Activated CD4-positive, alpha-beta T cell treated with anti-CD3 and anti-CD28 coated beads for 48 hours (primary cell): ENCODE measurements at places on chromosomes 2 and 18.

DNA sequence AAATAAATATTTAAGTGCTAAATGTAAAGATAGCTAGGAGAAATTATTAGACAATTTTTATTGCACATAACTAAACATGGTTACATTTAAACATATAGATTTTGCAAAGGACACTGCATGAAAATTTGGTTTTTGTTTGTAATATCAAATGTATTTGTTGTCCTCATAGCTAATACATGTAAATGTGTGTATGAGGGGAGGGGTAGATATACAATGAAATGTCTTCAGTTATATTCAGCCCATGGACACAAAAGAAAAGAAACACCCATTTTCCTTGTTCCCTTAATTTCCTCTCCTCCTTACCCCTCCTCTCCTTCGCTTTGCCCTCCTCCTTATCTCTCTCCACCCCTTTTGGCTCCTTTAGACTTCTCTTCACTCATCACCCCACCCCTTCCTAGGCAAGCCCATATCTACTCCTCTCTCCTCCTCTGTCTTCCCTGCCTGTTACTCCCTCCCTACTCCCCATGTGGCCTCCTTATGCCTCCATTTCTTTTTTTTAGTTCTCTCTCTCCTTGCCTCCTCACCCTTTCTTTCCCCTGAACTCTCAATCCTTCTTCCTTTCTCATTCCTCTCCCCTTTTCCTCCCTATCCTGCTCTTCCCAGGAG lies 1.4 kb downstream of the COL3A1 start:
- DNase-seq, result no peak

DNA sequence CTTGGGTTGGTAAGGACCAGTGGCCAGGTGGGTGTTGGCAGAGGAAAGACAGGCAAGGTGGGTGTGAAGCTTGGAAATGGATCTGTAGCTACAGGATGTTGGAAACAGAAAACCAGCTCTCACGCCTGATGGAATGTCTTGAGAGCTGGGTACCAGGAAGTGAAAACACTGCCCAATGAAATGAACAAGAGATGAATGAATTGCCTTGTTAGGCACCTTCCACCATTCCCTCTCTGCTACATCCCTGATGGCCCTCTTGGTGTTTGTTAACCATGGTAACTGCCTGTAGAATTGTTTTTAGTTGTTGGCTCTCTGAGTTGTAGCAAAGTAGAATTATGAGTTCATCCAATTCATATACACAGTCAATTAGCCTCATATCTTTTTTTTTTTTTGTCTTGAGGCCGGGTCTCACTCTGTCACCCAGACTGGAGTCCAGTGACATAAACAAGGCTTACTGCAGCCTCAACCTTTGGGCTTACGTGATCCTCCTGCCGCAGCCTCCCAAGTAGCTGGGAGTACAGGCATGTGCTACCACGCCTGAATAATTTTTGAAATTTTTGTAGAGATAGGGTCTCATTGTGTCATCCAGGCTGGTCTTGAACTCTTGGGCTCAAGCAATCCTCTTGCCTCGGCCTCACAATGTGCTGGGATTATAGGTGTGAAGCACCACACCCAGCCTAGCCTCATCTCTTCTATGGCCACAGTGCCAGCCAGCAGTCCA lies 9.5 kb downstream of the KCMF1 start:
- no peak for DNase-seq

GRCh38 chr18:60331890-60332289 lies 40.7 kb downstream of the MC4R start:
- no peak for DNase-seq

DNA sequence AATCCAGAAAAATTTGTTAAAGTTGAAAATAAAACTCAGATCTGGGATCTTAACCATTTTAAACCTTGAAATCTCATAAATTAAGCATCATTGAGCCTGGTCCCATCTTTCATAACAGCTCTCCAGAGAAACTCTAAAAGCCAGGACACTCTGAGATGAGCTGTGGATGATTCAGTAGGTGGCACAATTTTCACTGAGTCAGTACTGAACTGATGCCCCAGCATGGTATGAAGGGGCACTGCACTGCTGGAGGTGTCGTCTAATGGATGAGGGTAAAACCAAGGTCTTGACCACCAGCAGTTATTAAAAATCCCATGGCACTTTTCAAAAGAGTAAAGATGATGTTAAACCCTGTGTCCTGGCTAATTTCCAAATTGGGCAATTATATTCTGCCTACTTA lies 170.6 kb downstream of the FIGN start:
- DNase-seq, result no peak

DNA sequence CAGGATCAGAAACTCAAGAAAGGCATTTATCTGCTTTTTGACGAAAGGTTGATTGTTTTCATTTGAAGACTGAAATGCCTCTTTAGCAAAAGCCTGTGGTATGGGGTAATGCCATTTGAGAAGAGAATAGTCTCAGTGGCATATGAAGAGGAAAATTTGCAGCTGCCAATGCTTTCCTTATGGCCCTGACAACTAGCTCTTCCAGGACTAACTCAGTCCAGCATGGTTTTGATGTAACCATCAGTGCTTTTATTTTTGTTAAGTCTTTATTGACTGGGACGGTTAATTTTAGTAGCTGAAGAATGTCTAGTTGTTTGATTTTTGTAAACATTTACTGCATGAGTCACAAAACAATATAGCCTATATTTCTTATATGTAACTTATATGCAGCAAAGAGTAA lies 158.4 kb downstream of the LNPK start:
- no peak for DNase-seq

- no peak for DNase-seq
These were observed 87.5 kb downstream of the MCFD2 start for GRCh38 chr2:46828135-46828438.

GRCh38 chr18:59737776-59738300 lies 40.6 kb upstream of the CCBE1 start:
- no peak for DNase-seq

- no peak for DNase-seq
These were observed 73.1 kb downstream of the RTN4 start for GRCh38 chr2:54977149-54977548.

DNA sequence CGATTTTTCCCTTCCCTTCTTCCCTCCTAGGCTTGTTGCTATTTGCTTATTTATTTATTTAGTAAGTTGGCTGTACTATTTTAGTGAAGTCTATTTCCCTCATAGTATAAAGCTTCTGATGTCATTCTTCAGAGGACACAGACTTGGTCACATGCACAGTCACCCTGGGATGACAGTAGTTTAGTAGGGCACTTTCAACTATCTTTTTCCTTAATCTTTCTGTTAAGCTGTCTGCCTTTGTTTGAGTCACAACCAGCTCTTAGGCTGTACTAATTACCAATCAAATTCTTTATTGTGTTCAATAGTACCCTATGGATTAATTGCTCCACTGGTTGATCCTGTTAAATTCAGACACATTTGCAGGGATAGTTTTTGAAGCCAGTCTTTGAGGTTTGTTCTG lies 26.9 kb upstream of the RAB31 start:
- DNase-seq, result no peak

GRCh38 chr18:9325716-9326115 lies 8.9 kb upstream of the TWSG1 start:
- DNase-seq, result no peak

GRCh38 chr2:26922405-26923188 lies 47.8 kb upstream of the MAPRE3 start:
- DNase-seq, result peak; percentile 64

DNA sequence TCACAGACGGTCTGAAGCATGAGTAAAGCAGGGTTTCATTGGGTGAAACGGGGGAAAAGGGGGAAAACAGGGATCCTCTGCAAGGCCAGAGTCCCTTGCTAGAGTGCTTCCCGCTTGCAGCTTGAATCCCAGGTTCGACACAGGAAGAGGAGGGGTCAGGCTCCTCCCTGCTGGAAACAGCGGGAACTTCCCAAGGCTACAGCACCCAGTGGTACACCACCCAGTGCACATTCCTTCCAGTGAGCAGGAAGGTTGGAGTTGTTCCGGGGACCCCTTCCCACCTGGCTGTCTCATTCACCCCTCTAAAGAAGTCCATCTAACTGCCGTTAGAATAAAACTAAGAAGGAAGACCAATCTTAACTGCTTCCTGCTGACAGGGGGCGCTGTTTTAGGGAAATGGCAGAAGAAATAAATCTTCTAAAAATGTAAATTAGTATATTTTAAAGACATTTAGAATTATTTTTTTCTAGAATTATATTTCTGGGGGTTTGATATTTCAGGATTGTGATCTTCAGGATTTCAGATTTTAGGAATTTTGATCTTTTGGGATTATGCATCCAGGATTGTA lies 230.9 kb downstream of the RBM43 start:
- DNase-seq, result peak; percentile 31
